ENCODE measurements at places on chromosomes 7 and 10.

DNA sequence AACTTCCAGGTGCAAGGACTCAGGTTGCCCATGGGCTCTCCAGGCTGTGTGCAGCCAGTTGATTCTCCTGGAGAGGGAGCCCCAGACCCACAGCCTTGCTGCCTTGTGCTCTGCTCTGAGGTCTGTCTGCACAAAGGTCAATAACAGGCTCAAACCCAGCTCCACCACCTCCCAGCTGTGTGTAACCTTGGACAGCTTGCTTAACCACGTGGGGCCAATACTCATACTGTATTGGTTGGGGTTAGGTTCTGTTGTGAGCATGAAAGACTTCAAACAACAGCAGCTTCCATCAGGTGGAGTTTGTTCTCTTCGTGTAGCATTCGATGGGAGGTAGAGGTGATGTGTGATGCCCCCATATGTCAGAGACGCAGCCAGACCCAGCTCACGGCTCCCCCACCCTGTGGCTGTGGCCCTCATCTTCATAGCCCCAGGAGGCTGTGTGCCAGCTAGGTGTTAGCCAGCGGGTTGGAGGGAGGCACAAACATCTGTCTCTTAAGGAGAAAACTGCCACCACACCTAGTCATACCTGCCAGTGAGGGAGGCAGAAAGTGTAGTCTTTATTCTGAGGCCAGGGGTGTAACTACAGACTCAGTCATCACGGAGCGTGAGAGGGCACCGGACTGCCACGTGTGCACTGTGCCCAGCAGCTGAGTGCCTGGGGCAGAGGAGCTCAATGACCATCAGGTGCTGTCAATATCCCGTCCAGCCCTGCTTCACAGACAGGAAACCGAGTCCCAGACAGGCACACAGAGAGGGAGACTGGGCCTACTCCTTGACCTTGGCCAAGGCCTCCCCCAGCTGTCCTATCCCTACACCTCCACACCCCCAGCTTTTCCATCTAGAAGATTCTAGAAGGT is 8.1 kb upstream of the POLD2 start:
- no peak for DNase-seq

GRCh38 chr10:5508161-5508604 is 8.8 kb upstream of the CALML5 start:
- DNase-seq, result no peak

DNA sequence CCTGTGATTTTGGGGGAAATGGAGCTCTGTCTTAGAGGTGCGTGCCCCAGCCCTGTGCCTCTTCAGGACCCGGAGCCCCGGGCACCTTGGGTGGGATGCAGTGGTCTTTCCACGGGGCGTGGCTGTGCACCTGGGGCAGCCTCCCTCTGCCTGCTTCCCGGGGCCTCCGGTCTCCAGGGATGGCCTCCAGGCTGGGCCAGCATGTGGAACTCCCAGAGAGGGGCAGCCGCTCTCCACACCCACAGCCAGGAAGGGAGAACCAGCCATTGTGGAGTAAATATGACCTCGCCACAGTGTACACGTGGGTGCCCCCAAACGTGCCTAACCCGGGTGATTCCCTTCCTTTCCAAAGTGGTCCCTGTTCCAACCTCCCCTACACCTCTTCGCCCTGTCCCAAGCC is 52.6 kb downstream of the JAKMIP3 start:
- DNase-seq, result no peak

DNA sequence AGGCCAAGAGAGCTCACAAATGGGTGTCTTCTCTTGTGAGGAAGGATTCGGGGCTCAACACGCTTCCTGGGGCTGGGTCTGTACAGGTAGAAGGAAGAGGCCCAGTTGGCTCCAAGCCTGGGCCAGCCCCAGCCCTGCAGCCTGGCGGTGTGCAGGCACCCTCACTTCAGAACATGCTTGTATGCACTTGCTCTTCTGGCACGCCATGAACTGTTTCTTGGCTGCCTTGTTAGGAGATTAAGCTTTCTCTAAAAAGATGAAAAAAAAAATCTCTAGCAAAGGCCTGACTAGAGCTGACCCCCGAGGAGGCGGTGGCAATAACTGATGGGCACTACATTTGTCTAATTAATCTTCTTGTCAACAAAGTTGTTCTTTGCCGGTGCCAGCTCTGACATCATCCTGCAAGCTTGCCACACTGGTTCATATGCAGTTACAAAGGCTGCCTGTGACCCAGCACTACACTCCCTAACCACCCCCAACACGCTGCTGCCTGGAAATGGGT is 94.7 kb downstream of the WDR11 start:
- DNase-seq, result no peak

GRCh38 chr10:102480396-102480795 is 22.1 kb downstream of the ACTR1A start:
- no peak for DNase-seq

- DNase-seq, result peak; percentile 93
Measured at GRCh38 chr10:110425684-110426293, 71.9 kb upstream of the DUSP5 start.

DNA sequence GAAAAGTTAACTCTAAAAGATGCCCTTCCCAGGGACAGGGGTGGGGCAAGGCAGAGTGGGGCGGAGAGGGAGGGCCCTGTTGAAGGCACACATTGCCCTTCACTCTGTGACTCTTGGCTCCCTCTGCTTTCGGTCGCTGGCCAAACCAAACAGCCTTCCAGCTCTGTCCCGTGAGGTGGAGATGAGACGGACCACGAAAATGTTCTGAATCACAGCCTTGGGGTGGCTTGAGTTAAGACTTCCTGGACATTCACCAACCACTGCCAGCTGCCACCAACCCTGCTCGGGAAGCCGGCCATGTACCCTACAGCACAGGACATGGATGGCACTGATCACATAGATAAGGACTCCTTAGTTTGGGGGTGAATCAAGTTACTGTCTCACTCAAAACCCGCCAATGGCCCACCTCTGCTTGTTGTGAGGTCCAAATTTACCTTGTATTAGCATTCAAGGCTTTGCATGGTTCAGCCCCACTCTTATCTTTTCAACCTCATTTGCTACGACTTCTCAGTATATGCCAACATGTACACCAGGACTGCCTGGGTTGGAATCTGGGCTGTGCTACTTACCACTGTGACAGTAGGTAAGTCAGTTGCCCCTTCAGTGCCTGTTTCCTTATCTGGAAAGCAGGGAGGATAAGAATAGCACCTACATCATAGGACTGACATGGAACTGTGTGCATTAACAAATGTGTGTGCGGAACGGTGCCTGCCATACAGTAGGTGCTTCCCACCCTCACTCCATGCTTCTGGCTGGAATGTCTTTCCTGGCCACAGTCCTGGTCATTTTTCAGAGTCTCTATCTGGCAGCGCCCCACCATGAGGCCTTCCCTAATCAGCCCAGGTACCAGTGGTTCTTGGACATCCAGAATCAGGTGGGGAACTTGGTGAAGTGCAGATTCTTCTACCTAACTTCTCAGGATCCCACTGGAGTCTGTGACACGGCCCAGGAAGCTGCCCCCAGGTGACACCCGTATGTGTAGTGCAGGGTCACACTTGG is 28.0 kb downstream of the ITPRIP start:
- DNase-seq, result no peak

- DNase-seq, result peak; percentile 81
Measured at GRCh38 chr7:3042861-3043489, 692 bp downstream of the CARD11 start.

DNA sequence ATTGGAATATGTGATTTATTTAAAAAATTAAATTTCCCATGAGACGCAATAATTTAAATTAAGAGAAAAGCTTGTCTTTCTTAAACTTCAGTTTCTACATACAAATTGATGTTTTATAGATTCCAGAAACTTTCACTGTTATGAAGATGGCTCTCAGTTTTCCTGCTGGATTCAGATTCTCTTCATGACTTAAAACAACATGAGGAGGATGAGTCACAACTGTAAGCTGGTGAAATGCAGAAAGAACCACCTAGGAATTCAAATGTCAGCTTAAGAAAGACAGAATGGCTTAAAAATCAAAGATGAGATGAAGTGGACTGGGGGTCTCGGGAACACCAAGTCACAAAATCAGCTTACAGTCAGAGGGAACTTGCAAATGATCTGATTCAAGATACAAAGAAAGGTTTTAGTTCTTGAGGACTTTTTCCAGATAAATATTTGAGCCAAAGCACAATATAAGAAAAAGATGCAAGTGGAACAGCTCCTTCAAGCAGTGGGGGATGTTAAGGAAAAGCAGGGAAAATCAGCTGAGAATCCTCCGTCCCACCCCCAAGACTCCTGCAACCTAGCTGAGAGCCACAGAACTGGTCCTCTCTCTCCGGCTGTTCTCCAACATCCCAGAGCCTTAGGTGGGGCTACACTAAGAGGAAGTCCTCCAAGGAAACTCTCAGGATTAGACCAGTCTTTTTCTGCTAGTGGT is 279.8 kb downstream of the KCNMA1 start:
- no peak for DNase-seq

DNA sequence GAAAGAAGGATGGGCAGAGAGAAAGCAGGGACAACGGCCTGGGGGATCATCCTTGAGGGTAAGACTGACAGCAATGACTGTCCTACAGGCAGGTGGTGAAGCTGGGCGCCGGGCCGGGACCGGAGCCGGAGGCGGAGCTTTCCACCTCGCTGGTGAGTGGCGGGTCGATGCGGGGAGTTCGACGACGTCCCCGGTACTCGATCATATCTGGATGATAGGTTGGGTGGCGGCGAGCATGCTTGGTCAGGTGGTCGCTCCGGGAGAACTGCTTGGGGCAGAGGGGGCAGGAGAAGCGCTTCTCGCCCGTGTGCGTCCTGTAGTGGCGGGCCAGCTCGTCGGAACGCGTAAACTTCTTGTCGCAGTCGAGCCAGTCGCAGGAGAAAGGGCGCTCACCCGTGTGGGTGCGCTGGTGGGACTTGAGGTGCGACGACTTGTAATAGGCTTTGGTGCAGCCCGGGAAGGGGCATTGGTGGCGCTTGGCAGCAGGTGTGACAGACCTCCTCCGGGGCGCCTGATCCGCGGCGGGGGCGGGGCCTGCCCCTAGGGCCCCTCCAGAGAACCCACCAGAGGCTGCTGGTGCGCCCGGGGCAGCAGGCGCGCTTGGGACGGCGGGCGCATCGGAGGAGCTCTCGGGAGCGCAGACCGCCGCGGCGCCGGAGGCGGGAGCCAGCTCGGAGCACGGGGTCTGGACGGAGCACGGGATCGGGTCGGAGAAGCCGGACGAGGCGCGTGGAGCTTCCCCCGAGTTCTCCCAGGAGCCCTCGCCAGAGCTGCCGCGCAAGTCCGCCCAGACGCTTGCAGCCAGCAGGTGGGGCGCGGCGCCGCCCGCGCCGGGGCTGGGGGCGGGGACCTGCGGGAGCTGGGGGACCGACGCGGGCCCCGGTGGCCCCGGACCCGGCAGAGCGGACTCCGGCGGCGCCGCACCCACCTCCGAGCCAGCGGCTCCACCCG is 752 bp downstream of the KLF14 start:
- peak; percentile 14 for DNase-seq

- no peak for DNase-seq
Measured at GRCh38 chr10:132912713-132913558, 29.4 kb downstream of the CFAP46 start.

All from activated CD4-positive, alpha-beta T cell treated with anti-CD3 and anti-CD28 coated beads, Interleukin-10, Interleukin-2, amounts not matched to agents 100 ng/mL and 50 ng/mL, durations not matched to agents 16 hours and 8 hours (primary cell).